ENCODE measurements at places on chromosomes 5 and 9.

DNA sequence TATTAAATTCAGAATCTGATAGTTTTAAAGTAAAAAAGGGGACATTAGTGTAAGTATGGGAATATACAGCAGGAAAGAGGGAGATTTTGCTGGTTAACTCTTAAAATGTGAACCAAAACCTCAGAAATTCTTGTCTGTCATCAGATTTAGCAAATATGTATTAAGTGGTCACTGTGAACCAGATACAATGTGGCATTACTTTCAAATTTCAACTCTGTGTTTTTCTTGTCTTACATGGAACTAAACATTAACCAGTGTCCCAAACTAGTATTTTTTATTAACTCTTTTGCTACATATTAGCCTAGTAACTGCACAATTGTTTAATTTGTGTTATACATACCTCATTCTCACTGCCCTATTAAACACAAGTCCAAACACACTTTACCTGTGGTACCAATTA is 259.9 kb upstream of the RASA1 start:
- no peak for DNase-seq

DNA sequence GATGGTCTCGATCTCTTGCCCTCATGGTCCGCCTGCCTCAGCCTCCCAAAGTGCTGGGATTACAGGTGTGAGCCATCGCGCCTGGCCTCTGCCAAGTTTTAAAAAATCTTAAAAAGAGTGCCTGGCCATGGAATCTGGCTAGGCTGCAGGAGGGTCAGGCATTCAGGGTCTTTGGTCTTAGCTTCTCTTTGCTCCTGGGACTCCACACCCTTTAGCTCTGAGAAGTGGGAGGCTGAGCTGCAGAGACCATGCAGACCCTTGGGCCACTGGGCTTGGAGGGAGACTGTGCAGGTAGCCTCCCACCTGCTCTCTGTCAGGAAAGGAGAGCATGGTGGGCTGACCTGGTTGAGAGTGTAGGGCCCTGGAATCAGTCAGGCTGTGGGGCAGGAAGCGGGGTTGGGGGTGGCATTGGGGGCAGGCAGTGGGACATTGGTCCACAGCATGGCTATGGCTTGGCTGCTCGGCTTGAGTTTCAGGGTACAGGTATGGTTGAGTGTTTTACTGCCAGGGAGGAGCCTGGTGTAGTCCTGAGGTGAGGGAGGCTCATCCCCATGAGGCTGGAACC is 20.8 kb downstream of the PHF2 start:
- DNase-seq: no peak

DNA sequence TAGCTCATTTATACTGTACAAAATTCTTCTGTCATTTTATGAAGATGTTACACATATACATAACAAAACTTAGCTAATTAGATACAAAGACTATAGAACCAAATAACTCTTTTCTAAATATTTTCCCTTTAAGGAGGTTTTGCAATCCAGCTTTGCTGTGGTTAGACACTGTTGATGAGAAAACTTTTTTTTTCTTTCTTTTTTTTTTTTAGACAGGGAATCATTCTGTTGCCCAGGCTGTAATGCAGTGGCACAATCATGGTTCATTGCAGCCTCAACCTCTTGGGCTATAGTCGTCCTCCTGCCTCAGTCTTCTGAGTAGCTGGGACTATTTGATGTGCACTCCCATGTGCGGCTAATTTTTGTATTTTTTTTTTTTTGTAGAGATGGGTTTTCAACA is 38.5 kb upstream of the CDKN2B start:
- DNase-seq: no peak

- DNase-seq: no peak
Observed at GRCh38 chr5:158286827-158287226, 427.9 kb upstream of the CLINT1 start.

DNA sequence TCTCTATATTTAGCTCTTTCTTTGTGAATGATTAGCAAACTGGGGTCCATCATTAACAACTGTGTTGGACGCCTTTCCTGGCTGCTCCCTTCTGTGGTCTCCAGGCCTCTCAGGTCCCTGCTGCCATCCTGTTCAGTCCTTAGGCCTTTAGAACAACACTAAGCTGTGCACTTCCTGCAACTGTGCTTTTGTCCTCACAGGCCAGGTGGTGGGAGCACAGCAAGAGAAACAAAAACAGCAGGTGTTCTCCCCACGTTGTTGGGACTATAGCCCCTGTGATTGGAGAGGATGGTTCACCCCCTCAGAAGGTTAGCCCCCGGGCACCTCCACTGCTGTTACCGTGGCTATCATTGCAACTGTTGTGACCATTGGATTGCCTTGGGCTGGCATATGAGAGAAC is 41.7 kb upstream of the CLINT1 start:
- DNase-seq: no peak

GRCh38 chr5:80920333-80920732 is 39.8 kb upstream of the RASGRF2 start:
- no peak for DNase-seq

DNA sequence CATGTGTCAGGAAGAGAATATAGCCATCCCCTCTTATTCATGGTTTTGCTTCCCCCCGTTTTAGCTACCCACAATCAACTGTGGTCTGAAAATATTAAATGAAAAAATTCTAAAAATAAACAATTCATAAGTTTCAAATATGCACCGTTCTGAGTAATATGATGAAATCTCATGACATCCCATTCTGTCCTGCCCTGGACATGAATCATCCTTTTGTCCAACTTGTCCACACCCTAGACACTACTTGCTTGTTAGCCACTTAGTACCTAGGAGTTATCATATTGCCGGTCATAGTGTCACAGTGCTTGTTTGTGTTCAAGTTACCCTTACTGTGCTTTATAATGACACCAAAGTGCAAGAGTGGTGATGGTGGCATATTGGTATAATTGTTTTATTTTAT is 113.5 kb downstream of the CAAP1 start:
- no peak for DNase-seq

DNA sequence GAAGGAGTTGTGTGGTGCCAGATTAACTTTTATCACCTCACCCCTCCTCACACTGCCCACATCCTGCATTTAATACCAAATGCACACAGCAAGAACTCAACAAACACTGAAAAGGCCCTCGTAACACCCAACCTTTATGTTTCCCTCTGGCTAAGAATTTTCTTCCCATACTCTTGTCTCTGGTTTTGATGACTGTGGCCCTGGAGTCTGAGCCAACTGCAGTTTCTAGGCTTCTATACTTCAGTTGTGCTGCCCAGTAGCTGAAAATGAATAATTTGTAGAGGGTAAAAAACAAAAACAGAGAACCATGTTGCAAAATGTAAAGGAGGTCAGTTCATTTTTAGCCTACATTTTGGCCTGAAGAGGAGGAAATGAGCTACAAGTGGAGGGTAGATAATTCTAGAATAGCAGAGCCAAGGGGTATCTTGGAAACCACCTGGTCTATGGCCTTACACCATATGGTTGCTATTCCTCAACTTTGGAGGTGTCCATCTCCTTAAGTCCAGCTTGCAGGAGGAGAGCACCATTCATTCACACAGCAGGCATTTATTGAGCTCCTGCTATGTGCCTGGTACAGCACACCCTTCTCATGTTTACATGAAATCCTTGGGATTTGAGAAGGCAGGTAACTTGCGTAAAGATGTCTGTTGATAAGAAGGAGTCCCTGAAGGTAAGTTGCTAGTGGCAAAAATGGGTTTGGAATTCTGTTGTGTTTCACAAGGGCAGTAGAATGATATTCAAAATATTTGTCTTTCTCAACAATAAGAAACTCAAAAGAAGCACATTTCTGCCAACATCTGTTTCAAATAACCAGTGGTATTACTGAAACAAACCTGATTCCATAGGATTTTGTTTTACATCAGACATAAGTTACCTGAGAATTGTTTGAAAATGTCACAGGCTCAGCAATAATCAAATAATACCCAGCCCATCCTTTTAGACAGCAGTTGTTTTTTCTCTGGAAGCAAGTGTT is 83.8 kb upstream of the TNFAIP8 start:
- no peak for DNase-seq

GRCh38 chr9:131675437-131676022 is 64.3 kb downstream of the RAPGEF1 start:
- no peak for DNase-seq

- no peak for DNase-seq
Observed at GRCh38 chr5:147551677-147552076, 41.8 kb upstream of the DPYSL3 start.

Measured in fibroblast of skin of left biceps (primary cell).